ENCODE measurements at places on chromosomes 3 and 15.

DNA sequence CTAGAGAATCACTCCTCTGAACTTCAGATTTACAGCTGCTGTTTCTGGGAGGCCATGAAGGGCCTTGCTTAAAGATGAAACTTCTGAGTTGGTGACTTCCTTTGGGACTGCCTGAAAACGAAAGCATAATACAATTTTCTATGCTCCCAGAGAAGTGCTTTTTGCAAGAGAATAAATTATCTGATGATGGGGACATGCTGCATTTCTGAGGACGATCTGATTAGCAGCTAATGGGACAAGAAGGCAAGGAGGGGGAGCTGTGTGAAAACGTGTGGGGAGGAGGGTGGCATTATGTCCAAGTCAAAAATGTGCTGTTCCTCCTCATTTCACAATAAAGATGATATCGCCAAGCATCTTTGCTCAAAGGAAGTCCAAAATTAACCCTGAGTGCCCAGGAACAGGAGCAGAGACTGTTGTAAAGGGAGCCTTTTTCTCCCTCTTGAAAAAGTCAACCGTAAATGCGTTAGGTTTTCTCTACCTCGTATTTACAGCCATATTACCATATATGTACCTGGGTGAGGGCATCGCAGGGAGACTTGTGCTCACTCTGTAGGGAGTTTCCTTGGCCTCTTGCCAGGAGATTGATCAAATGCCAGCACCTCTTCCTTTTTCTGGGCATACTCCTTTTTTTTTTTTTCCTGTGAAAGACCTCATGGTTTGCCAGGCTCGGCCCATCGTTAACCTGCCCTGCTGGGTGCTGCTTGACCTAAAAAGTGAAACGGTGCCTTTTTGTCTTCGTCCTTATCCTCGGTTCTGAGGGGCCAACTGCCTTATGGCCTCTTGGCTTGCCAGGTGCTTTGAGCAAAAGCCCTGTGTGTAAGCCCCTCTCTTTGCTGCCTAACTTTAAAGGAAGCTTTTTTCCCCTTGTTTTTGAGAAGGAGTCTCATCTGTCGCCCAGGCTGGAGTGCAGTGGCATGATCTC, 11.5 kb downstream of the ITPR1 start:
- DNase-seq: peak; percentile 61

DNA sequence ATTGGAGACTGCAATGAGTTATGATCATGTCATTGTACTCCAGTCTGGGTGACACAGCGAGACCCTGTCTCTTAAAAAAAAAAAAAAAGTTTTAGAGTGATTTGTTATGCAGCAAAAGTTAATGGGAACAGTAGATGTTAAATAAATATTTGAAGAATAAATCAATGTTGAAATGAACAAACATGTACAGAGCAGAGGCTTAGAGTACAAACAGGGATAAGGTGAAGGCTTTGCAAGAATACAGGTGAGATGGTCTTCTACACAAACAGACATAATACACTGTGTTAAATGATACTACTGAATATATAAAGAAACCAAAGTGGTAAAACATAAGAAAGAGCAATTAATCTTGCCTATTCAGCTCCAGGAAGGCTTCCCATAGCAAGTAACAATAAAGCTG, 265.4 kb downstream of the CNTN3 start:
- DNase-seq: no peak

- DNase-seq: no peak
Measured at GRCh38 chr3:98972155-98972554, 70.7 kb upstream of the DCBLD2 start.

DNA sequence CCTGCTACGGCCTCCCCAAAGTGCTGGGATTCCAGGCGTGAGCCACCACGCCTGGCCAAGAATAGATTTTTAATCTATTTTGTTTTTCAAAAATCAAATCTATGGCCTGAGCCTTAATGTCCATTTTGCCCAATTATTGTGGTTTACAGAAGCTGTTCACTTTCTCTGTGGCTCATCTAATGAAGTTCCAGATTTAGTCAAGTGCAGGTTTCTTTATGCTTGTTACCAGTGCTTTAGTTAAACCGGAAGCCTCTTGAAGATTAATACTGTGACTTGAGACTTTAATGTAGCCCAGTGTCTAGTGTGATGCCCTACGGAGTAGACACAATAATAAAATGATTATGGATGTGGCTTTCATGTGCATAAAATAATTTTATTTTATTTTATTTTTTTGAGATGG, 16.5 kb upstream of the EDEM1 start:
- DNase-seq: no peak

DNA sequence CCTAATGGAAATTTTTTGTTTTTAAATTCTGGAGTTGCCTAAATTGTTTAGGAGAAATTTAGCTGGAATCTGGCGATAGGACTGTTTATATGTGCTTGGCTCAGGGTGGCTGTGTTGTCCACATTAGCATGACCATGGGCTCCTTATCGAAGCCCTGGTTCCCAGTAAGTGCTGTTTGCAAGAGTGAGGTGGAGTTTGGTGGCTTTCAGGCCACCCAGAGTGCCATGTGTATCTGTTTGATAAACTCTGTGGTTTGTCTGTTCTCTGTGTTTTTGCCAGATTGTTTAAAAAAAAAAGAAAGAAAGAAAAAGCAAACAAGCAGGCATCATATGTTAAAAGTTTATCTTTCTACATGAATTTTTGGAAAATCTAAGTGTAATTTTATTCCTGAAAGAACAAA, 51.5 kb downstream of the PLCL2 start:
- DNase-seq: no peak

- DNase-seq: no peak
Measured at GRCh38 chr15:25787855-25788520, 75.1 kb downstream of the ATP10A start.

DNA sequence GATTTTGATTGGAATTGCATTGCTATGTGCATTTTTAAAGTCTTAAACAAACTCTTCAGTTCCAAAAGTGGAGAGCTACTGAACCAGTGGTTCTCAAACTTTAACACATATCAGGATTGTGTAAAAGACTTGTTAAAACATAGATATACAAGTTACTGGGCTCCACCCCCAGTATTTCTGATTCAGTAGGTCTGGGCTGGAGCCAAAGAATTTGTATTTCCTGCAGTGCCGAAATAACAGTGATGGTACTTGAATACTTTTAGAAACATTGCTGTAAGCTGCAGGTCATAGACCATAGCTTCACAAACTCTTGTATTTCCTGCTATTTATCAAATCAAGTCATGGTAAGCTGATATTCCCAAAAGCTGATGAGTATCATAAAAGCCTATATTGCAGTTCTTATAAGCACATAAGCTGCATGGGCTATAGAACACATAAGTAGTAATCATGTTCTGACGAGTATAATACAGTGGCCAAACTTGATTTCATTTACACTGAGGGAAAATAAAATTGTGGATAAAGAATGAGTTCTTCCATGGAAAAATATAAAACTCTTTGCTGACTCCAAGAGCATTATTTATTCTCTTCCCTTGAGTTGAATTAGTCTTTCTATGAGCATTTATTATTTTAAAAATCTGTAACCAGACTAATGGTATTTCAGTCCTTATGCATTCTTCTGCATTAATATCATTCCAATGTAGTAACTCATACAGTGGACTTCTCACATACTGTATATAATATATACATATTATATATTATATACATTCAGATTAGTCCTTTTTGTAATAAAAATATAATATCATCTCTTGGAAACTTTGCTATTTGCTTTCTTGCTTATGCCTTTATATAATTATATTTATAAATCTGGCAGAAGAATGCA, 550.5 kb upstream of the AGTR1 start:
- DNase-seq: no peak

DNA sequence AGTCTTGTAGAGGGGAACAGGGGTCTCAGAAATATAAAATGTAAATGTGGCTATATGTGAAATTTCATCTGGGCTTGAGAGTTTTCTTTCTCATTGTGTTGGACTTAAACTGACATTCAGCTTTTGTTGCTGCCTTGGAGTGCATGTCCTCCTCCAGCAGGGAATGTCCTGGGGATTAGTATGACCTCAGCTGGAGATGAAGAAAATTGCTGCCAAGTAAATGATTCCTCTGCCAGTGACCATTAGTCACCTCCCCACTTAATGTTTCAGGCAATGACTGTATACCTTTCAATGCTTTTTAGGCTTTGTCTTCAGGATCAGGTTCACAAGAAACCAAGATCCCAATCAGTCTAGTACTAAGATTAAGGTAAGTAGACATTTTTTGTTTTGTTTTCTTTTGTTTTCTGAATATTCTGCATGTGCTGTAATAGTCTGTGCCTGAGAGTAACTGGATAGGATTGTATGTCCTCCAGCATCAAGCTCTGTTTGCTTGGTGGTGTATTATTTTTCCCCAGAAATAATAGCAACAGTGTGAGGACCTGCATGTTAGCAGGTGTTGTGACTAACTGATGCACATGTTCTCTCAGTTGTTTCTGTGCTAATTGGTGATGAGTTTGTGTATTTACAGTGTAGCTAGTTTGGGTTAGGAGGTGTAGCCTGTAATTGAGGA, 18.1 kb upstream of the SLC22A13 start:
- DNase-seq: no peak

DNA sequence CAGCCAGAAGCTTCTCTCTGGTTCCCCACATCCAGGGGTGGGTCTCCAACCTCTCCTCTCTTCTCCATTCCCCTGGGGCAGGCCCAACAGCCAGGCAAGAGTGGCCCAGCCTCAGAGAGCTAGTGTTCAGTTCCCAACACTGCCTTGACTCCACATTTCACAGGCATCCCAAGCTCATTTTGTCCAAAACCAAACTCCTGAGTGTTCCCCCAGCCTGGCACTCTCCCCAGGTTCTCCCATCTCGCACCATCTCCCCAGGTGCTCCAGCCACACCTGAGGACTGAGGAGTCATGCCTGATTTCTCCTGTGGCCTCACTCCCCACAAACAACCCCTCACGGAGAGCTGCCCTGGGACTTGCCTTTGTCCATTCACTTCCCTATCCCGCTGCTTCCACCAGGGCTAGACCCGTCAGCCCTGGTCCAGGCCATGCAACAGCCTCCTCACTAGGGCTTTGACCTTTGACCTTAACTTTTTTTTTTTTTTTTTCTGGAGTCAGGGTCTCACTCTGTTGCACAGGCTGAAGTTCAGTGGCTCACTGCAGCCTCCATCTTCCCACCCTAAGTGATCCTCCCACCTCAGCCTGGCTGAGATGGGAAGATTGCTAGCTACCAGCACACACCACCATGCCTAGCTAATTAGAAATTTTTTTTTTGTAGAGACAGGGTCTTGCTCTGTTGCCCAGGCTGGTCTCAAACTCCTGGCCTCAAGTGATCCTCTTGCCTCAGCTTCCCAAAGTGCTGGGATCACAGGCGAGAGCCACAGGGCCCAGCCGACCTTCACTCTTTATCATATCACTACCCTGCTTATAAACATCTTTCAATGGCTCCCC, 3.9 kb upstream of the CSK start:
- no peak for DNase-seq

DNA sequence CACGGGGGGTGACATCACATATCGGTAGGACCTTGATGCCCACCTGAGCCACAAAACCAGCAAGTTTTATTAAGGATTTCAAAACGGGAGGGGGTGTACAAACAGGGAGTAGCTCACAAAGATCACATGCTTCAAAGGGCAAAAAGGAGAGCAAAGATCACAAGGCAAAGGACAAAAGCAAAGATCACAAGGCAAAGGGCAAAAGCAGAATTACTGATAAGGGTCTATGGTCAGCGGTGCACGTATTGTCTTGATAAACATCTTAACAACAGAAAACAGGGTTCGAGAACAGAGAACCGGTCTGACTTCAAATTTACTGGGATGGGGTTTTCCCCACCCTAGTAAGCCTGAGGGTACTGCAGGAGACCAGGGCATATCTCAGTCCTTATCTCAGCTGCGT, 143.5 kb upstream of the LPP start:
- DNase-seq: no peak

DNA sequence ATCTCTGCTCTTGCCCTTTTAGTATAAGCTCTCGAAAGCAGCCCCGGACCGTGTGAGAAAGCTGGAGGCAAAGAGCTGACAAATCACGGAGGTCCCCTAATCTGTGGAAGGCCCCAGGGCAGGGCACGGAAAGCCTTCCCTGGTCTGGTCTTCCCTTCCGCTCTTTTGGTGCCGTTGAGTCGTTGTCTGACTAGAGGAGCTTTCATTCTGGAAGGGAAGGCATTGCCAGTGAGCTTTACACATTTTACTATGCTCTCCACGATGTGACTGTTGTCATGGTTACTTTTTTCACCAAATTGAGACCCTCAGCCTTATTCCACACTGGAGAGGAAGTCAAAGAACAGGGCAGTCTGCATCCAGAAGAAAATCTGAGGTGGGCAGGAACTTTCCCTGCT, 71.7 kb downstream of the CYP19A1 start:
- no peak for DNase-seq

GRCh38 chr15:92877000-92877399, 23.1 kb upstream of the CHD2 start:
- no peak for DNase-seq

DNA sequence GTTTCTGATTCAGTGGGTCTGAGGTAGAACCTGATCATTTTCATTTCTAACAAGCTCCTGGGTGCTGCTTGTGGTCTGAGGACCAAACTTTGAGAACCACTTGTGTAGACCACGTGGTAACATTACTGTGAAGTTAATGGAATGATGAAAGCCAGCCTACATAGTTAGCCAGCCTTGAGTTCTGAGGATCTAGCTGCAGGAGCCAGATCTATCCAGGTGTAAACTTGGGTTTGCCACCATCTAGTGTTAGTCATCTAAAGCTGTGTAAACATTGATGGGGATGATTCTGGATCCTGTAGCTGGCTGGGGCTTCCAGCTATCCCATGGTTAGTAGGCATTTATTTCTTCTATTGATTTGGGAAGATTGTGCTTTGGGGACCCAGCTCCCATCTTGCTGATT, 170.0 kb downstream of the TMEM108 start:
- no peak for DNase-seq

GRCh38 chr15:95249524-95249923, 1018.2 kb downstream of the MCTP2 start:
- no peak for DNase-seq

DNA sequence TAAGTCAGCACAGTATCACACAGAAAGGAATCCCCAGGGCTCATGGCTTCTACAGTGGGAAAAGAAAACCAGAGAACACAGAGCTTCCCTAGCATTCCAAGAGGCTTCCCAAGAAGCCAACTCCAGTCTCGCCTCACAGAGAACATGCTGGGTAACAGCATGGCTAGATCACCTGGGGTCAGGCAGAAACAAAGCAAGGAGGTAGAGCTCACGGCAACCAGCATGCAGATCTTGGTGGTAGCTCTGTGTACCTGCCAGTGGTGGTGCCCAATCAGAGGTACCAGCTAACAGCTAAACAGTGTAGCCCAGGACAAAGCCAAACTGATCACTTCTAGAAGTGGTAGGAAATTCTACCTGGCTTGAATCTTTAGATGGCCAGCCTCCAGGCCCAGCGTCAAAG, 31.3 kb downstream of the POLQ start:
- DNase-seq: no peak
